ENCODE measurements at places on chromosomes 5 and 9.
A peak's percentile ranks its signal among the peaks of the same experiment; 100 is the strongest.

DNA sequence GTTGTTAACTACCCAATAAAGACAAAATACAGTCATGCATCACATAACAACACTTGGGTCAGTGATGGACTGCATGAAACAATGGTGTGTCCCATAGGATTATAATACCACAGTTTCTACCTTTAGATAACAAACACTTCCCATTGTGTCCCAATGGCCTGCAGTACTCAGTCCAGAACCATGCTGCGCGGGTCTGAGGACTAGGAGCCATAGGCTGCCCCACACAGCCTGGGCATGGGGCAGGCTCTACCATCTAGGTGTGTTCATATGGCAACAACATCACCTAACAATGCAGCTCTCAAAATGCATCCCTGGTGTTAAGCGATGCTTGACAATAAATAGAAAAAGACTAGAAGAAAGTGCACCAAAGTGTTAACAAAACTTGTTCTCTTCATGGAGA is 6.8 kb downstream of the IPPK start:
- no peak for DNase-seq

DNA sequence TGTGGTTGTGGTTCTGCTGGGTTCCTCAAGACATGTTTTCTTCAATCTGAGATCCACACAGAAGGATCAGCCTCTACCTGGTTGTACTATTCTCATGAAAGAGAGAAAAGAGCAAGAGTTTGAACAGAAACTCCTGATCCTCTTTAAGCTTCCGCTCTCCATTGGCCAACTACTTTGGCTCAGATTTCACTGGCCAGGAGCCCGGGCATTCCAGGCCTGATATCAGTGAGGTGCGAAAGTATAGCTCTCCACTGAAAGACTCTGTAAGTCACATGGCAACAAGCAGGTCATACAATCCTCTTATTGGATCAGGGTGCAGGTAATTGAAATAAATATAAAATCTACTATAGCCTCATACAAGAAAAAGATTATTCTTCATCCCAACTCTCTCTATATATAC is 920.5 kb downstream of the TLE4 start:
- DNase-seq = no peak

DNA sequence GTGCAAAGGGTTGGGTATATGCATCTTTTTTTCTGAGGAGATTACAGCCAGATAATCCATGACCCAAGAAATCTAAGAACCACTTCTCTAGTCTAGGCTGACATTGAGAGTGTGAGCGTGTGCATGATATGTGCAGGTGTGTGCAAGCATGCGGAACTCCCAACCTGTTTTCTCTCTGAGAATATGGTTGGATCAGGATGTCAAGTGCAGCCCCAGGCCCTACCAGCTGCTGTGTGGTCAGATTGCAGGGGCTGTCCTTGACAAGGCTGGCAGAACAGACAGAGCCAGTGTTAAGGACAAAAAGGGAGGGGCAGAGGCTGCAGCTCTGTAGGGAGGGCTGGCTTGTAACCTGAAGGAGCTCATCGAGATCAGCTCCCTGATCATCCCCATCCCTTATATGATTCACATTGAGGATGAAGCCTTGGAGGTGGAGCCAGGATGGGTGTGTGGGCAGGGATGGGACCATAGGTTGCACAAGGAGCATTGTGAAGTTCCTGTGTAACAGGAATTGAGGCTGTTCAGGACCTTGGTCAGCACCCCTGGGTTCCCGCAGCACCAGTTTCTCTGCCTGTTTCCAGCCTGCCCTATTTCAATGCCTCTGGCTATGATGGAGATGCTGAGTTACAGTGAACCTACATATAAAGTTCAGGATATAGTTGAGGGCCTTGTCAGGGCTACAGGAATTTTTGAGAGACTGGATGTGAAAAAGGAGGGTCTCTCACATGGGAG is 52.6 kb upstream of the ARAP3 start:
- no peak for DNase-seq

- DNase-seq = no peak
These were observed at the start of gene GFRA3 for GRCh38 chr5:138274189-138274853. Gene GFRA3, minus strand, starts transcription at chr5:138274621. Its CDS starts 197 bp downstream, at chr5:138274424.

DNA sequence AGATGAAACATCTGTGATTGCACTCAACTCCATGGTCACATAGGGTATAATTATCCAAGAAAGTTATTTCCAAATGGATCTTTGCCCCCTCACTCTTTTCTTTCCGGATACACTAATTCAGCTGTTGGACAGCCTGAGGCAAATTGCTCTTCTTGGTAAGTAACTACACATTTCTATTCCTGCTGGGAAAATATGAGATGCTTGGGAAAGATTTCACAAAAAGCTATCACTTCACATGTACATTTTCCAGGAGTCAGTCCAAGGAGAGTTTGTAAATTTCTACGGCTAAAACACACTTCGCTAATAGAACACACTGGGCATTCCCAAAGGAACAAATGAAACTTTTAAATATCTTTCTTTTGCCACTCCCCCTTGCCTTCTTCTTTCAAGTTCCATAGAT is 123.0 kb upstream of the GRIA1 start:
- no peak for DNase-seq

DNA sequence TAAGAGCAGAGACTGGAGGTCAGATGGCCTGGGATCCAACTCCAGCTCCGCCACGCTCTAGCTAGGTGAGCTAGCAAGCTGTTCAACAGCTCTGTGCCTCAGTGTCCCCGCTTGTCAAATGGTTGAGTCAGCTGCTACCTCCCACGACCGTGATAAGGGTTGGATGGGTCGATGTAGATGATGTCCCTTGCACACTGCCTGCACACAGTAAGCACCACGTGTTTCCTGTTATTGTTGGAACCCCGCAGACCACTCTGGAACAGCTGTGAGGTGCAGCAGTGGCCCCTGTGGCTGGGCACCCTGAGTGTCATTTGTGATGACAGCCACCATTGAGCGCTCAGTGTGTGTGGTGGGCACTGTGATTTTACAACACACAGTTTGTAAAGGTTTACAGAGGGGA is 54.0 kb upstream of the CTSL start:
- DNase-seq = no peak

DNA sequence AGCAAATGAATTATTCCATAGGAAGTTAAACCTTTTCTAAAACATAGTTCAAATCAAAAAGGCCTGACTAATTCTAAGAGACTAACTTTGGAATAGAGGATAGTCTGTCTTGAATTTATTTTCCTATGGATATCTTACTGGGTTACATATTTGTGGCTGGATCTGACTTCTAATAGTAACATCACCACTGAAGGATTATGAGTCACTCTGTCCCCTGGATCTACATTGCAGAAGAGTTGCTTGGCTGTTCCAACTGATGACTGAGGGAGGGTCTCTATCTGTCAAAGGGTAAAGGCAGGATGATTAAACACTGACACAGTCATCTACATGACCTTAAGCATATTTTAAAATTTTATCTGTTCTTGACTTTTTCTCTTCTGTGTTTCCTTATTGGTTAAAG is 119.6 kb upstream of the FST start:
- no peak for DNase-seq

- no peak for DNase-seq
These were observed 239.6 kb downstream of the TMEM161B start for GRCh38 chr5:88029011-88029410.

GRCh38 chr5:173175523-173175922 is 31.2 kb downstream of the BNIP1 start:
- DNase-seq = no peak

DNA sequence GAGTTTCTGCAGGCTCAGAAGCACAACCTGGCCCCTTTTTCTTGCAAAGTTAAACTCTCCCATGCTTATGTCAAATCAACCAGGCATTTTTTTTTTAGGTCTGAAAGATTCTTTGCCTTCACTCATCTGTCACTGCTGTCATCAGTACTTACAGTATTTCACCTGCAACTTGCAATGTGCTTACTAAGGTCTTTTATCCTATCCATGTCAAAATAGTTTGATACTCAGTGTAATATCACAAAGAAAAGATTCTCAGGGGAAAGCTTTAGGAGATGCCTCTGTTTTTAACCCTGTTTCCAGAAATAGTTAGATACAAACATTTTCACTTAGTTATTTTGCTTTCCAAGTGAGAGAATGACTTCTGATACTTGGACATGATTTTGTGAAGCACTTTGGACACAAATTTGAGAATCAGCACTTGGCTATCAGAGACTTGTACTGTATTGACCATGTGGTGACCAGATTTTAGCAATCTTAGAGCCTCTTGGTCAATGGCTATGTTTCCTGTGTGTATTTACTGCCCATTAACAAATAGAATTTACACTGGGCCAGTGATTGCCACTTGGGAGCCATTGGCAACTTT is 428.2 kb downstream of the IRX1 start:
- no peak for DNase-seq

- DNase-seq = peak; percentile 18
These were observed 112.9 kb upstream of the LMX1B start for GRCh38 chr9:126500600-126501382.

DNA sequence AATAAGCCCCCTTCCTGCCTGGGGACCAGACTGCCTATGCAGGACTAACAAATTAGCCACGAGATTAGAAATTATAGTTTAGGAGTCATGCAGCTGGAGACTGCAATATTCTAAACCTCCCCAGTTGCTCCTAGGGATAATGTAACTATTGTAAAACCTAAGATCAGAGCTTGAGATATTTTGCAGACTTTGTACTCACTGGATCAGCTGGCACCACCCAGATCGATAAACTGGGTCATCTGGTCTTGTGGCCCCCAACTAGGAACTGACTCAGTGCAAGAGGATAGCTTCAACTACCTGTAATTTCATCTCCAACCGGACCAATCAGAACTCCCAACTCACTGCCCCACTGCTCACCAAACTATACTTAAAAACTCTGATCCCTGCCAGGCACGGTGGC is 38.2 kb downstream of the DNAJC21 start:
- DNase-seq = no peak

DNA sequence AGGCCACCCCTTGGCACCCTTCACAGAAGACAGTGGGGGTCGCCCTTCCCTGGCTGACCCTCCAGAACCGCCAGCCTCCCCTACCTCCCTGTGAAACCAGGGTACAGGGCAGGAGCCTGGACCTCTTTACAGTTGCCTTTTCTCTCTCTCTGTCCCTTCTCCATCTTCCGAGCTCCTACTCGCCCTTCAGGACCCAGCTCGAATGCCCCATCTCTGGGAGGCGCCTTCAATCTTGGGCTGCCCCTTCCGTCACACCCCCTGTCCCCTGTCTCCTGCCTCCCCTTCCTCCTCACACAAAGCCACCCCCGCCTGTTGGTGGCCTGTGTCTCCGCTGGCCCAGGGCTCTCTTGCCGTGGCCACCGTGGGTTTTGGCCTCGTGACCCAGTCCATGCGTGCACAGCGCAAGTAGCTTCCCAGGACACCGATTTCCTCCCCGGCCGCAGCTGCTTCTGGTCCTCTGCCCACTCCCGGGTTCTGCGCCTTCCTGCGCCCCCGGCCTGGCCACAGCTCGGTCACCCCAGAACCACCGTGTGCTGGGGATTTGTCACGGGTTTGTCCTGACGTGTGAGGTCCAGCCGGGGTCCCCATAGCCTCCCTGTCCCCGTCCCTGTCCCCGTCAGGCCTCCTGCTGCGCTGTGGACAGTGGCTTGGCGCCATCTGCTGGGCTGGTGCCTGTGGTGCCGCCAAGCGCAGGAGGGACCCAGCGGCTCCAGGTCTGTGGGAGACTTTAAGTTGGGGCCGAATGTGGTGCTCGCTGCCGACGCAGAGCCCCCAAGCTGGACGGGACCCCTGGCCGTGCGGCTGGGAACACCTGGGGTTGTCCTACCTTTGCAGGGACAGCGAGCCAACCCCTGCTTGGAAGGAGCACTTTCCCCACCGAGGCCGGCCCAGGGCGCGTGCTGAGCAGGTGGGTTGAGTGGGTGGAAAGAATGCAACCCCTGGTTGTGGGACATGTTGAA is 4.0 kb upstream of the TMEM250 start:
- DNase-seq = peak; percentile 78

DNA sequence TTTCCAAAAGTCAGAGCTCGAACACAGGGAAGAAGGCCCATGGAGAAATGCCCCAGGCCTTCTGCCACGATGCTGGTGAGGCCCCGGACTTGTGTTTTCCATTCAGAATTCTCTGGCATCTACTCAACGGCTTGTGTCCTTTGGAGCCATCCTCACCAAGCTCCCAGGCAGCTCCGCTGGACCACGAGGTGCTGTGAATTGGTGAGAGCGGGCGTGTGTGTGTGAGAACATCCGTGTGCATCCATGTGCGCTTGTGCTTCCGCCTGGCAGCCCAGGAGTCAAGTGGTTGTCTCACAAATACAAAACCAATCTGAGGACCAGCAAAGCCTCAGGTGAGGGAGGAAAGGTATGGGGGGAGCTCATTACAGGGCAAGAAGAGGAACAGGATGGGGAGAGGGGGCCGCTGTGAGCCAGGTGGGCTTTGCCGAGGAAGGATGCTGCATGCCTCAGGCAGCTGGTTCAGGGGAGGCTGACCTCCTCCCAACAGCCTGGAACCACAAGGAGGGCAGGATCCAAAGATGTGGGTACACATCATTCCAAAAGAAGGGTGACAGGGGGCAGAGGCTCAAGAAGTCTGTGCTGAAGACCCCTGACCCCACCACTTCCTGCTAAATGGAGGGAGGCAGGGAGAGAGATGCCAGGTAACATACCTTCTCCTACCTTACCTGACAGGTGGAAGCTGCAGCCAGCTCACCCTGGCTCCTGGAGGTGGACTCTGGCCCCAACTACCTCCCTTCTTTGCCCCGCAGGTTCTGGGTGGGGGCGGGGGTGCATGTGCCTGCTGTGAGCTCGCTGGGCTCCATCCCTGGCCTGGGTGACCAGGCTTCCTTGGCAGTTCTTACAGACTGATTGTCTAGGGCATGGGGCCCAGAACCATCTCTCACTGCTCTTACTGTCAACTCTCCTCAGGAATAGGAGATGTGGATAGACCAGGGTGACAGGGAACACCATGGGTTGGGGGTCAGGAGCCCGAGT is 196.3 kb downstream of the PAX5 start:
- no peak for DNase-seq

- no peak for DNase-seq
These were observed 72.4 kb downstream of the NUDT12 start for GRCh38 chr5:103490030-103490739.
